Fibroblast of lung (primary cell): ENCODE measurements at places on chromosomes 3 and 15. TPM values are rescaled to one million over a fixed set of nuclear protein-coding genes. Genes with fewer than 3 reads are reported as not detected.

GRCh38 chr3:79310016-79310415, 457.8 kb downstream of the ROBO1 start:
- H3K36me3 ChIP-seq: no peaks in the 10 kb centered on the region
- no peak overlapping the region for H3K27ac ChIP-seq
- no peaks in the 10 kb centered on the region for H3K27me3 ChIP-seq
- DNase-seq: no peak

GRCh38 chr15:79307251-79307650, 3.7 kb upstream of the TMED3 start:
- no peaks in the 10 kb centered on the region for H3K36me3 ChIP-seq
- H3K27ac ChIP-seq: no peak overlapping the region
- H3K4me3 ChIP-seq: no peak overlapping the region
- H3K4me1 ChIP-seq: peaks cover 4% of the 10 kb centered on the region
- H3K27me3 ChIP-seq: peaks cover 10% of the 10 kb centered on the region

Gene PEX11A
- total RNA-seq: 11.7 and 15.9 TPM in 2 replicates

DNA sequence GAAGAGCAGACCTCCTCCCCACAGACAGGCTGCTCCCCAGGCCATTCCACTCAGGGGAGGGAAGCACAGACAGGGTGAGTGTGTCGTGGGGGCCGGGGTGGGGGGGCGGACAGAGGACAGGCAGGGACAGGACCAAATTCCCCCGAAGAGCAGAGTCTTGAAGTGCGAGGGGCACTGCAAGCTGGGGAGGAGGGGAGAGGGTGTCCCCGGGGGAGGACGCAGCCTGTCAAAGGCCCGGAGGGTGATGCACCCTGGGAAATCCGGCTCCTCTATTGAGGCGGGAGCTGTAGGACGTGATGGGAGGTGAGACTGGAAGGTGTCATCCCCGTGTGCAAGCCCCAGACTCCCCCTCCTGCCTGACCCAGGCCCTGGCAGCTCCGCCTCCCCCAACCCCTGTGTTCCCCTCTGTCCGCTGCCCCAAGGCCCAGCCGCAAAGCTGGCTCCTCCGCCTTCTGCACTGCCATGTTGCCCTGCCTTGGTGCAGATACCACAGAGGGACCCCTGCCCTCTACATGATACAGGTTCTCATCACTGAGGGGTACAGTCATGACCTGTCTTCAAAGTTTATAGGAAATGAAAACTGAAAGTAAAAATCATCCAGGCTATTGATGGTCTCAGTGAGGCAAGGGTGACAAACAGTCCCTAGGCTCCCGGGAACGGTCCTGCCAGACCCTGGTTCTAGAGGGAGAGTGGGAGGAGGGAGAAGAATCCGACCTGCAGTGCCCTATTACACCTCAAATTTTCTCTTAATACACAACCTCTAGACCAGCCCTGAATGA, 76.3 kb upstream of the IQSEC1 start:
- H3K27me3 ChIP-seq: no peaks in the 10 kb centered on the region
- no peak for DNase-seq
- no peaks in the 10 kb centered on the region for H3K4me1 ChIP-seq
- H3K27ac ChIP-seq: no peak overlapping the region
- H3K4me3 ChIP-seq: no peak overlapping the region

Gene ATP13A4
- total RNA-seq: under 0.01 and 0.33 TPM in 2 replicates

Gene SPTBN5
- 0.26 and 0.66 TPM in 2 replicates for total RNA-seq

DNA sequence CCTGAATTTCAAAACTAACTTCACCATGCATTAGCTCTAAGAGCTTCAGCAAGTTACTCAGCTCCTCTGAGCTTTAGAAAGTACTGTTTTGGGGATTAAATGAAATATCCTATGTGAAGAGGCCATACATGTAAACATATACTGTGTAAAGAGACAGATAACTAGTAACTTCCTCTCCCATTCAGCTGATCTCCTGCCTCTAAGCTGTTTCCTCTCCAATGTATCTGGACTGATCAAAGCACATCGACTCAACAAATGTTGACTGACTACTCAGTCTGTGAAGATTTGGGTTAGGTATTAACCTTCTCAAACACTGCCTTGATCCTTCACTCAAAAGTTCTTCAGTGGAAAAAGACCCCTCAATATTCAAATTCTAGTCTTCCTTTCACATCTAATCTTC, 82.0 kb downstream of the BOC start:
- no peaks in the 10 kb centered on the region for H3K27me3 ChIP-seq
- H3K4me1 ChIP-seq: no peaks in the 10 kb centered on the region
- no peak overlapping the region for H3K4me3 ChIP-seq
- DNase-seq: no peak

DNA sequence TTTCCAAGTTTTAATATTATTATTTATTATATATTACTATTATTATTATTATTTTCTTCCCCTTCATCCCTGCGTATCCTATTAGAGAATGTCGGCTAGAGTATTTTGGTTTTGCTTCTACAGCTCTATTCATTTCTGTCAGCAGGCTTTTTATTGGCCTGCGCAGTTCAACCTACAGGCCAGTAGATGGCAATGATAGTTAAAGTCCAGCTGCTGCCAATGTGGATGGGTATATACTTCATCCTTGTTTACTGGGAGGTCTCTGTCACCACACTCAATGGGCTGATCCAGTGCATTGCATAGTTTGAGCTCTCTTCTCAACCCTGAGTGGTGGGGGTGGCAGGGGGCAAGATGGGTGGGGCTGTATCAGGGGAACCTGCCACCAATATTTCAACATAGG, 799.8 kb downstream of the NSUN3 start:
- no peaks in the 10 kb centered on the region for H3K4me1 ChIP-seq
- H3K4me3 ChIP-seq: no peak overlapping the region
- no peaks in the 10 kb centered on the region for H3K27me3 ChIP-seq
- peak; percentile 5 for DNase-seq

Gene HDDC3
- 13.4 and 16.3 TPM in 2 replicates for total RNA-seq

GRCh38 chr15:65096481-65097385, 18.3 kb downstream of the UBAP1L start:
- no peak for DNase-seq
- no peak overlapping the region for H3K4me3 ChIP-seq
- H3K27ac ChIP-seq: no peak overlapping the region

Gene RASA2
- total RNA-seq: 10.0 and 11.4 TPM in 2 replicates

Gene HHLA2
- not detected in 2 replicates for total RNA-seq

Gene PSMD2
- 345 and 429 TPM in 2 replicates for total RNA-seq

GRCh38 chr3:9947025-9947995, 4.9 kb downstream of the PRRT3 start:
- no peaks in the 10 kb centered on the region for H3K27me3 ChIP-seq
- peak overlapping the region; percentile 62 for H3K27ac ChIP-seq
- peaks cover 5% of the 10 kb centered on the region for H3K36me3 ChIP-seq
- DNase-seq: peak; percentile 70

DNA sequence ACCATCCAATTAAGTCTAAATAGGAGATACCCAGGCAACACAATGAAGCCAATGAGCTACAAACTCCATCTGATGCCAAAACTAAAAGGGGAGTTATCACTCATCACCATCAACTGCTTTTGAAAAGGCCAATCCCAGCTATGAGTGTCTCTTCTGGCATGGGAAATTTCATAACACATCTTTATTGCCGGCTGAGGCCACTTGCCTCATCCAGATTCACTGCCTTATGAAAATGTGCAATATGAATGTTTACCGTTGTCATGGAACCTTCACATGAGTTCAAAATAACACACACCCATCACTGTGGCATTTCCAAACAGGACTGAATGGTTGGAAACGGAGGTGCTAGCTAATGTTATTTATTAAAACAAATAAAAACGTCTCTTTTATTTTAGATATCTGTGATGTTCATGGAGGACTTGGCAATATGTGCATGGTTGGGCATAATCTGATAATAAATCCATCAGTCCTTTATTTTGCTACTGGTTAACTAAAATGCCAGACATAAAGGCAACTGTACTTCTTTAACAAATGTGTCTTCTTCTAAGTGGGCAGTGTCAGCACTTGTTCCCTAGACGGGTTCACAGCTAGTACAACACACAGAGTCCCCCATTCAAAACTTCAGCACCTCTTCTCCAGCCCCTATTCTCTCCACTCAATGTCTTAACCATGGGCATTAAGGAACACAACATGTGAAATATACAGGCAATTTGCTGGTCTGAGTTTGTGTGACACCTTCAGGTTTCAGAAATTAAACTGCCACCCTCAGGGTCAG, 143.9 kb downstream of the MAGI1 start:
- H3K27me3 ChIP-seq: no peaks in the 10 kb centered on the region
- no peaks in the 10 kb centered on the region for H3K36me3 ChIP-seq
- peaks cover 3% of the 10 kb centered on the region for H3K4me1 ChIP-seq
- peak overlapping the region; percentile 23 for H3K27ac ChIP-seq

GRCh38 chr3:142999881-143000280, 1.5 kb upstream of the U2SURP start:
- no peaks in the 10 kb centered on the region for H3K36me3 ChIP-seq
- H3K27ac ChIP-seq: peak overlapping the region; percentile 95
- peak overlapping the region; percentile 86 for H3K4me3 ChIP-seq

DNA sequence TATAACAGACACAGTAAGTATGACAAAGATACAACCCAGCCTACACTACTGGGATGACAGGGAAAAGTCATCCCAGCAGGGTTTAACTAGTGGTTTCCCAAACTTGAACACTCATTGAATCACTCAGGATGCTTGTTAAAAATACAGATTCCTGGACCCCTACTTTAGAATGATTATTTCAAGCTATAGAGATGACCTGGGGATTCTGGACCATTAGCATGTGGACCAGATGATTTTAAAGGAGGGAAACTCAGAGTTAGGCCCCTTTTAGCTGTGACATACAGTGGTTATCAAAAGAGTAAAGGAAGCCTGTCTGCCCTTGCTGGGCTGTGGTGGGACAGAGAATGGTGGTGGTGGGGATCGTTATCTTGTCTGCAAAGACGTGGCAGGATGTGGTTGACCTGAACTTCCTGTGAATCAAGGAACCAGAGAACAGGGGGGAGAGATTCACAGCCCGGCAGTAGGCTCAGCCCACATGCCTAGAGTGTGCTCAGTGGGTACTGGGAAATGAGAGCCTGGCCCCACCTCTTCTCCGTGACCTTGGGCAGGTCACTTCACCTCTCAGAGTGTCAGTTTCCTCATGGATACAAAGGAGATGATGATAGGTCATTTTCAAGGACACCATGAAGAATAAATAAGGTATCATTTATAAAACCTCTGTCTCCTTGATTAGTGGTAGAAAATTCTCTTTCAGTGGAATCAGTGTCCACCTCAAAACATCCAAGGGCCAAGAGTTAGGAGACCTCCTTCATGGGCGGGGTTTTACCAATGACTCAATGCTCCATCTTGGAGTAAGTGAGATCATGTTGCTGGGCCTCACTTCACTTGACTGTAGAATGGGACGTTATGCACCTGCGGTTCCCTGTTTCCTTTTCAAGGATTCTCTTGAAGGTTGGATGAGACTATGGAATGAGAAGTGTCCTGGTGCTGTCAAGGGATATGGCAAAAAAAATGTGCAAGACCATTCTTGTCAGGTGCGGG, 306.5 kb downstream of the RPLP1 start:
- DNase-seq: peak; percentile 20
- H3K36me3 ChIP-seq: no peaks in the 10 kb centered on the region
- no peak overlapping the region for H3K27ac ChIP-seq

Gene BTLA
- under 0.01 TPM in 1 of 2 replicates, not detected in the other for total RNA-seq

Gene LINGO1
- not detected in 2 replicates for total RNA-seq

Gene GPR149
- total RNA-seq: not detected in 2 replicates

Gene MYO5A
- 24.4 and 41.9 TPM in 2 replicates for total RNA-seq

DNA sequence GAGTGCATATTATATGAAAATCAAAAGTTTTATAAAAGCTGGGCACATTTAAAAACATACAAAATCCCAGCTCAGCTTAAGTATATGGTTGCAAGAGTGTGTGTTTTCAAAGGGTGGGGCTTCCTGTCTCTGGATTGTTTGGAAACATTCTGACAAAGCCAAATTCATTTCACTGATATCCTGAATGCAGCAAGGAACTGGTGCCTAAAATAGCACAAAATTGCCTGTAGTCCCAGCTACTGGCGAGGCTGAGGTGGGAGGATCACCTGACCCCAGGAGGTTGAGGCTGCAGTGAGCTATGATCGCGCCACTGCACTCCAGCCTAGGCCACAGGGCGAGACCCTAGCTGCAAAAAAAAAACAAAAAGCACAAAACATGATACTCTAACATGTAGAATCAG, 13.0 kb upstream of the TJP1 start:
- peak; percentile 65 for DNase-seq
- no peaks in the 10 kb centered on the region for H3K36me3 ChIP-seq
- H3K4me3 ChIP-seq: no peak overlapping the region
- H3K27ac ChIP-seq: no peak overlapping the region
- no peaks in the 10 kb centered on the region for H3K27me3 ChIP-seq

Gene CCR3
- total RNA-seq: 0.17 and 0.26 TPM in 2 replicates

GRCh38 chr3:188472336-188472735, 318.4 kb downstream of the LPP start:
- no peaks in the 10 kb centered on the region for H3K36me3 ChIP-seq
- no peak overlapping the region for H3K27ac ChIP-seq
- H3K27me3 ChIP-seq: no peaks in the 10 kb centered on the region
- no peak overlapping the region for H3K4me3 ChIP-seq
- H3K4me1 ChIP-seq: peaks cover 6% of the 10 kb centered on the region

Gene PLA2G4B
- 0.99 and 1.3 TPM in 2 replicates for total RNA-seq

Gene CSPG4
- total RNA-seq: 26.5 and 109 TPM in 2 replicates

- no peaks in the 10 kb centered on the region for H3K36me3 ChIP-seq
- no peak overlapping the region for H3K27ac ChIP-seq
- H3K27me3 ChIP-seq: no peaks in the 10 kb centered on the region
- no peaks in the 10 kb centered on the region for H3K4me1 ChIP-seq
- H3K4me3 ChIP-seq: no peak overlapping the region
Observed at GRCh38 chr15:63800739-63801138, 33.0 kb downstream of the HERC1 start.

DNA sequence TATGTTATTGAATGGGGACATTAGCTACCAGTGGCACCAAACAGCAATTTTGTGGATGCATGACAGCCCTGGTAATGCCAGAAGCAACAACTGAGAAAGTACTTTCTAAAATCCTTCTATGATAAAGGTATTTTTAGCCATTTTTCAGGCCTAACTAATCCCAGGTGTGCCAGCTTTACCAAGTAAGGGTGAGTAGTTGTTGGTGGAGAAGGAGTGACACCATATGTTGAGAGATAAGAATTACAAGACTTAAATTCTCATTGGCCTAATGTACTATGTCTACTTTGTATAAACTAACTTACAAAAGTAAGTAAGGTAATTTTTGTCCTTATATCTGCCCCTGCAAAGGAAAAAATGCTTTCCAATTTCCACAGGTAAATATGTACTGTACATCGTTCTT, 4.1 kb upstream of the COX17 start:
- peak; percentile 60 for DNase-seq
- no peaks in the 10 kb centered on the region for H3K27me3 ChIP-seq
- H3K27ac ChIP-seq: no peak overlapping the region
- no peak overlapping the region for H3K4me3 ChIP-seq
- H3K36me3 ChIP-seq: no peaks in the 10 kb centered on the region
